AG09319 (cell line): ENCODE measurements at places on chromosomes 2 and 18.

GRCh38 chr2:23459032-23459431, 74.1 kb downstream of the KLHL29 start:
- no peak for DNase-seq

DNA sequence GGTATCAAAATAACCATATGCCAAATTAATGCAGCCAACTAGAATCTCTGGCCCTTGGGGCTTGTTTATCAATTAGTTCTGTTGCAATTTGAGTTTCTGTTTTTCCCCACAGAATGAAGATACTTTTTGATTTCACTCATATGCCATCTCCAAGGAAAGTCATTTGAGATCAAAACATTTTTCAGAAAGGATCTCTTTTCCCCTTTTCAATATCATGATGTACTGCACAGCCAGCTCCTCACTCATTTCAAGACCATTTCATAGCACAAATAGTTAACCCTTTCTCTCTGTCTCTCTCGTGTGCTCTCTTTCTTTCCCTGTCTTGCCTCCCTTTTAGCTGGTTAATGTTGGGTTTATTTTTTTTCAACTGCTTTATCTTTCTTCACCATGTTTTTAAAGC, 387.3 kb downstream of the STK39 start:
- no peak for DNase-seq

DNA sequence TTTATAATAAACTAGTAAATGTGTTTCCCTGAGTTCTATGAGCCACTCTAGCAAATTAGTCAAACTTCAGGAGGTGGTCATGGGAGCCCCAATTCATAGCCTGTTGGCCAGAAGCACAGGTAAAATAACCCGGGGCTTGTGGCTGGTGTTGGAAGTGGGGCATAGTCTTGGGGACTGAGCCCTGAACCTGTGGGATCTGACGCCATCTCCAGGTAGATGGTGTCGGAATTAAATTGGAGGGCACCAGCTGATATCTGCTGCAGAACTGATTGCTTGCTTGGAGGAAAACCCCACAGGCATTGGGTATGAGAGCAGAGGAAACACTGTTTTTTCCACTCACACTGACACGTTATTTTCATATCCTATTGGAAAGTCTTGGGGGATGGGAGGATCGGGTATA, 14.1 kb downstream of the NMS start:
- DNase-seq = no peak

GRCh38 chr2:234001380-234002160, 48.9 kb upstream of the SPP2 start:
- no peak for DNase-seq

GRCh38 chr18:58076052-58076451, 32.0 kb downstream of the NEDD4L start:
- peak; percentile 24 for DNase-seq

GRCh38 chr2:696999-697627, 19.9 kb upstream of the TMEM18 start:
- no peak for DNase-seq

- peak; percentile 75 for DNase-seq
Observed at GRCh38 chr18:21163647-21164547, 52.3 kb upstream of the ROCK1 start.

- no peak for DNase-seq
Observed at GRCh38 chr18:23583071-23583865, 3.0 kb downstream of the NPC1 start.

GRCh38 chr2:68193144-68193543, 35.5 kb downstream of the PNO1 start:
- no peak for DNase-seq

- no peak for DNase-seq
Observed at GRCh38 chr18:68083776-68084175, 567.3 kb upstream of the DSEL start.

GRCh38 chr2:148817210-148817708, 57.8 kb upstream of the KIF5C start:
- DNase-seq = no peak

DNA sequence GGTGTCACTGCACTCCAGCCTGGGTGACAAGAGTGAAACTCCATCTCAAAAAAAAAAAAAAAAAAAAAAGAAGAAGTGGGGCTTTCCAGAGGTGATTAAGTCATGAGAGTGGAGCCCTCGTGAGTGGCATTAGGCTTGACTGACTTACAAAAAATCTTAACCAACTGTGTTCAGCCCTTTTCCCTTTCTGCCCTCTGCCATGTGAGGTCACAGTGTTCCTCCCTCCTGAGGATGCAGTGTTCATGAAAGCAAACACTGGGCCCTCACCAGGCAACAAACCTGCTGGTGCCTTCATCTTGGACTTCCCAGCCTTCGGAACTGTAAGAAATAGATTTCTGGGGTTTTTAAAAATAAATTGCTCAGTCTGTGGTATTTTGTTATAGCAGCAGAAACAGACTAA, 37.0 kb upstream of the METTL21A start:
- no peak for DNase-seq

DNA sequence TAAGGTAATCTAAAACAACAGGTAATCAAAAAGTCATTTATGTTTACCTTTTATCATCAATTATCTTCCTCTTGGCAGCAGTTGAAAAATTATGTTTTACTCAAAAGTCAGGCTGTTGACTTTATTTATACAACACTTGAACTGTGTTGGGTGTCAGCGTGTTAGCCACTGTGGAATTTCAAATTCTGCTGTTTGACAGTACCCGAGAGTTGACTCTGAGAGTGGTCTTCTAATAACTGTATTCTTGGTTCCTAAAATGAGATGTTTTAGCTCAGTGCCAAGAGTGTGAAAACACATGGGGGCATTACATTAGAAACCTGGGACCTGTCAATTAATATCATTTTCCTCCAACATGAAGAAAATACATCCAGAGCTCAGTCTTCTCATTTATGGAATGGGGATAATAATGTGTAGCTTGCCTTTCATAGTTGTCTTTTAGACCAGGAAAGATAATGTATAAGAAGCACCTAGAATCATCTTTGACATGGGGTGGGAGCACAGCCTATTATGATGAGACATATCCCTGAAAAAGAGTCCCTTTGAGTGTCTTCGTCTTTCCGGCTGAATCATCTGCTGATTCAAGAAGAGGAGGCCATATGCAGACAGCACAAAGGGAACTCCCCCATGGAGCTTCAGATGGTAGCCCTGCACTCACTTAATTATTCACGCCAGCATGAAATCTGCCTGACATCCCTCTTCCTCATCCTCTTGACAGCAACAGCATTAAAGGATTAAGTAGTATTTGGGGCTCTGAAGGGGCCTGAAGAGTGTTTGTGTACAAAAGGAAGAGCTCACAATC, 89.1 kb downstream of the AFF3 start:
- no peak for DNase-seq

- DNase-seq = no peak
Observed at GRCh38 chr2:112493858-112494648, 12.1 kb downstream of the TTL start.

GRCh38 chr2:38147333-38148121, 71.6 kb upstream of the CYP1B1 start:
- DNase-seq = no peak

- DNase-seq = no peak
Observed at GRCh38 chr18:4511166-4511565, 56.1 kb upstream of the DLGAP1 start.

GRCh38 chr2:3940661-3941060, 237.3 kb downstream of the DCDC2C start:
- DNase-seq = no peak

GRCh38 chr18:48636436-48636835, 97.6 kb downstream of the CTIF start:
- DNase-seq = no peak

- no peak for DNase-seq
Observed at GRCh38 chr18:45081566-45082181, 401.0 kb downstream of the SETBP1 start.

GRCh38 chr18:48475635-48476549, 62.9 kb upstream of the CTIF start:
- peak; percentile 57 for DNase-seq

DNA sequence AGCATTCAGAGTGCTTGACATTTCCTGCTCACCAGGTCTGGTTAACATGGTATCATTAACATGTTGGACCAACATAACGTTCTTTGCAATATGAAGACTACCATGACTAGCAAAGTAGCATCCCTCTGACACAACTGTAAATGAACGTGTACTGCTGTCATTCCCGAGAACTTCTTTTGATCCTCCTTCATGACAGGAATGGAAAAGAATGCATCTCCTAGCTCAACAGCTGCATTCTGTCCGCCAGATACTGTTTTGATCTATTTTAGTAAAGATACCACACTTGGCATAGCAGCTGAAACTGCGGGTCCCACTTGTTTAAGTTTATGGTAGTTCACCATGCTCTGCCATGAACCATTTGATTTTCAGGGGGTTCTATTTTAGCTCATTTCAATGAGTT, 144.2 kb upstream of the PARD3B start:
- DNase-seq = no peak

DNA sequence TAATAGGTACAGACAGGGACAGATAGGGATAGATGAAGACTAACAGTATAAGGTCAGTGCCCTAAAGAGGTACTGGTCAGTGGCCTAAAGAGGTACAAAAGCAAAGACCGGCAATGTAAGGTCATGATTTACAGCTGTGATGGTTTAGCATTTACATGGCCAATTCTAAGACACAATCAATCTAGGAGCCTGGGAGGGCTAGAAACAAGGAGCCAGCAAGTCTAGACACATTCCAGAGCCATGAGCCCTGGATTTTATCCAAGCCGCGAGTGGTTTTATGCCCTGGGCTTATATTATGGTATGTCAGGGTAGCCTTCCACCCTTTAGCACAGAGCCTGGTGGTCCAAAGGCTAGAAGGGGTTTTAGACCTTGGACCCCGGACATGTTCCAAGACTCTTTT, 124.2 kb downstream of the CBLN2 start:
- DNase-seq = no peak

DNA sequence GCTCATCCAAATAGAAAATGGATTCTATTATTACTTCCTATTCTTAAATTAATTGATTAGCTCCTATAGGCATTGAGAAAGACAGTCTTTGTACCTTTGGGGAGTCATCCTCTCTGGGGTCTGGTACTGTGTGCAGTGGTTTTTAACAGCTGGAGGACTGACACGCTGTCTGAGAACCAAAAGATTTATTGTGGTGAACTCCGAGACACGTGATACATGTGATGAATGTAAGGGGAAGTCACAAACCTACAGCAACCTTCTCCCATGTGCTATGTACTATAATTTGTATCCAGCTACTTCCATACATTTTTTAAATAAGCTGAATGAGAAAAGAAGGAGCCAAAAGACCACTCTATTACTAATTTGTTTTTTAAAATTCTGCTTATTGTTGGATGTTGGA, 133.7 kb downstream of the GALNT3 start:
- no peak for DNase-seq

DNA sequence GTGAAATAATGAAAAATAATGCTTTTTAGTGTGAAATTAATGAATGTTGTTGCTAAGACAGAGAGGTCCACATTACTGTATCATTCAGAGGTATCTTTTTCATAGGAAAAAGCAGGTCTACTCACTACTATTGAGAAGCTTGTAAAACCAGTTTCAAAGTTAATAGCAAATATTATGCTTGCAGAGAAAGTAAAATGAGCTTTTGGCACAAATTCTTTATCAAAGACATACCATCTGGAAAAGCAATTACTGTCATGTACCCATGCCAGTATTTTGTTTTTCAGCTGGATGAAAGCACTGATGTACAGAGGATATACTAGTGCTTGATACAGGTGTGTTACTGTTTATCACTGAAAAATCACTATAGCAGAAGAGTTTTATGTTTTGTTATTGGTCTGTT, 77.5 kb downstream of the NCOA1 start:
- DNase-seq = no peak

- no peak for DNase-seq
Observed at GRCh38 chr2:107584577-107584976, 242.1 kb upstream of the RGPD4 start.

DNA sequence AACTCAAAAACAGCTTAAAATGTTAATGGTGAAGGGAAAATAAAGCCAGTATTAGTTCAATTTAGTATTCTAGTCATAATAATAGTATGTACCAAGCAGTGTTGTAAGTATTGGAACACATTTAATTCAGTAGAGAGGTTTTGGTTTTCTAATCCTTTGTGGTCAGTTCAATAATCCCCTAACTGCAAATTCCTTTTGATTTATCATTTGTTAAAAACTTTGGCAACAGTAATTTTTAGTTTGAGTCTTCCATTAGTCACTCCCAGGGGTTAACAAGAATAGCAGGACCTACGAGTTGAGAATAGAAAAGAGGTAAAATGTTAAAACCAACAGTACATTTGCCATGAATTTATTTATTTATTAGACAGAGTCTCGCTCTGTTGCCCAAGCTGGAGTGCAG, 10.7 kb downstream of the MRPL44 start:
- no peak for DNase-seq

DNA sequence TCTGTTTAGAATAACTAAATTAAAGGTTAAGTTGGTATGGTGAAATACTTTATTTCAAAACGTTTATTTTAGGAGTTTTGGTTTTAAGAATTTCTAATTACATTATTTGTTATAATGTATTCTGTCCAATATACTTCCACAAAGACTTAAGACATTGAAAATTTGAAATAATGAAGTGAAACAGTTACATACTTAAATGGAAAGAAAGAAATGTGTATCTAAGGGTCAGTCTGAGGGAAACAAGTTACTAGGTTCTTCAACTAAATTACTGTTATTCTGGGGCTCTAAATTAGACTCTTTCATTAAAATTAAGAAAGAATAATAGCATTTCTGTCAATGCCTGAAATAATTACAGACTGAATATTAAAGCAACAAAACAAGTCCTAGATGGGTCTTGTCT, 7.7 kb downstream of the HTR2B start:
- DNase-seq = no peak

GRCh38 chr2:171237751-171238505, 77.2 kb upstream of the TLK1 start:
- DNase-seq = no peak

- DNase-seq = no peak
Observed at GRCh38 chr2:855177-855576, 95.5 kb upstream of the SNTG2 start.

- DNase-seq = no peak
Observed at GRCh38 chr2:112000399-112001135, 54.5 kb upstream of the TMEM87B start.

GRCh38 chr2:176595986-176596385, 326.7 kb downstream of the MTX2 start:
- no peak for DNase-seq

DNA sequence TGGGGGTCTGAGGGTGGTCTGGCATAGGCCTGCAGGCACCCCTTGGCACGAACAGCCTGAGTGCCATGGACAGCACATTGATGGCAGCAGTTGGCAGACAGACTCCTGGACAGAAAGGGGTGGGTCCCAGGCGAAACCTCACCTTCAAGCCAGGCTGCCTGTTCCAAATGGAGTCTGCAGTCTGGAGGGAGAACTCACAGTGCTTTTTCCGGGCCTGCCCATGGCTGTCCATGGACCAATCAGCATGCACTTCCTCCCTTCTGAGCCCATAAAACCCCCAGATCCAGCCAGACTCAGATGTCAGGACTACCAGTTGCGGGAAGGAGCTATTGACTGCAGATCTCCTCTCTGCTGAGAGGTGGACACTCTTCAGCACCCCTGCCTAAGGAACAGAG, 694.6 kb upstream of the ACVR2A start:
- DNase-seq = no peak

DNA sequence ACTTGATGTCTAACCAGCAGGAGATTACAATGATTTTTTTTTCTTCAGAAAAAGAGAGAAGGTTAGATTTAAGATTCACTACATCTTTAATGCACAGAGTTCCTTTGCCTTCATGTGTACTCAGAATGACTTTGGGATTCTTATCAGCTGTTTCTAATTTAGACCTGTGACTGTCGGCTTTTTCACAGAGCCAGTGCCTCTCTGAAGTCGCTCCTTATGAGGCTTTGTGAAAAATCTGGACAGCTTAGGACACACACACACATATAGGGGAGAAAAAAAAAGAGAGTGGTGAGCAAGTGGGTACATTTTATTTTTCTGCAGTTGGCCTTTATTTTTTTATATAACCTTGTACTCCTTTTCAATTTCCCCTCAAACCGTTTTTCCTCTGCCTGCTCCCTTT, 893.1 kb upstream of the CELF4 start:
- no peak for DNase-seq
